Spleen (tissue), 13 donors: ENCODE measurements at places on chromosomes 11 and 22. TPM values are rescaled to one million over a fixed set of nuclear protein-coding genes. Genes with fewer than 3 reads are reported as not detected.
A peak's percentile ranks its signal among the peaks of the same experiment; 100 is the strongest.

DNA sequence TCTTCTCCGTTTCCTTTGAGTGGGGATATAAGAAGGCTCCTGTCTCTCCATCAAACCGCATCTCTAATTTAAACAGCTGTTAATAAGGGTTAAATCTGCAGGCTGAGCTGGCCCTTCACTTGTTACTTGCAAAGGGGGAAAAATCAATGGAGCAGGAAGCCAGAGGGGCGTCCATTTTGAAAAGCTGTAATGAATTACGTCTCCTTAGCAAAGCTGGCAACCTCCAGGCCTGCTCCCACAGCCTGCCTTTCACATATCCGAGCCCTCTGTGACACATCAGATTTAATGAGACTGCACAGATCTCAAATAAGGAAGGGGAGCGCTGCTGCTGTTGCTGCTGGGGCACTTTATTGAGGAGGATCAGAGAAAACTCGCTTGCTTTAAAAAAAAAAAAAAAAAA, 320.8 kb downstream of the BLID start:
- no peak for DNase-seq

Gene SEPTIN5
- total RNA-seq, result 9.2 TPM

DNA sequence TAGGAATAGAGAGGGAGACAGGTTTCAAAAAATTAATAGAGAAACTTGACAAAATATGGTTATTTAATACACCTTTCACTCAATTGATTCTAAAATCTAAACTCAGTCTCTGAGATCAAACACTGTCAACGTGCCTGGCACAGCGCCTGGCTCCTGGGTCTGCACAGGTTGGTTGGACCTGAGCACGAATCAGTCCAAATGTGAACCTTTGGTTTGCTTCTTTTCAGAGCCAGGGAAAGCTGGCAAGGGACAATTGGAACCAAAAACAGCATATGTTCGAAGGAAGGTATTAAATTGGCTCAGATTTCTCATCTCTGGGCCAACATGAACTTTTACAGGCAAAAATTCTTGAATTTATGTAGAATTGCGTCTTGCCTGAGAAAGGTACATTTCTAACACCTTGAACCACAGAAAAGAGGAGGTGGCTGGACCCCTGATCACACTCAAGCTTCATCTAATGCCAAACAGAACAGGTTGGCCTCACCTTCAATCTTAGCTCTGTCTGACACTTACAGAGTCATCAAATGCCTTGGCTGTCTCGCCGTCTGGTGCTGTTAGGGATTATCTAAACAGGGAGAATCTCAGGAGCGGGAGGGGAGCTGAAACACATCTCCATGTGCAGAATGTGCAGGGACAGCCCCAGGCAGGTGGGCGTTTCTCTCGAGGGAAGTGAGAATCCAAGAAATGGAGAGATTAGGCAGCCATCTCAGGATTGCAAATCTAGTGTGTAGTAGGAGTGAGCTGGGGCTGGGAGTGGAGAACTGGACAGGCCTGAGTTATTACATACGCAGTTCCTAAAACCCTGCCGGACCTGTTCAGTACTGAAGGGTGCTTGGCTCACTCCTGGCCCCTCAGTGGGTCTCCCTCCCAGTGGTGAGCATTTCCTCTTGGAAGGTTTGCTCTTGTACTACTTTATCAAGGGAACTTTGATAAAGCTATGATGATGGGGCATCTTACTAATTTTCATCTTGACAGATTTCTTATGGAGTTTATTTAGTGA, 442.2 kb upstream of the B3GAT1 start:
- no peak for DNase-seq

Gene HDHD5
- total RNA-seq, result 29.1 TPM

DNA sequence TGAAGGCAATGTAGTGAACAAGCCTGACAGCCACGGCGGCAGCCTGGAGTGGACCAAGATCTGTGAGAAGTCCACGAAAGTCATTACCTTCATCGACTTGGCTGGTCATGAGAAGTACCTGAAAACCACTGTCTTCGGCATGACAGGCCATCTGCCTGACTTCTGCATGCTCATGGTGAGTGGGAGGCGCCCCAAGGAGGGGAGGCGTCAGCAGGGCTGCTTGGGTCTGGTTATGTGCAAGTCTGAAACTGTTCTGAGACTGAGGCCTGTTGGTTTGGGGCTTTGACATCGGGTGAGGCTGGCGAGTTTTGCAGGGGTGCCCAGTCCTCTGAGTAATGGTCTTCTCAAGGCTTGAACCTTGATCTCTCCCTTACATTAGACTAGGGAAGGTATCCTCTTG, 11.1 kb downstream of the GTPBP1 start:
- no peak for DNase-seq

GRCh38 chr11:120185706-120186455, 25.0 kb upstream of the OAF start:
- DNase-seq, result peak; percentile 45

DNA sequence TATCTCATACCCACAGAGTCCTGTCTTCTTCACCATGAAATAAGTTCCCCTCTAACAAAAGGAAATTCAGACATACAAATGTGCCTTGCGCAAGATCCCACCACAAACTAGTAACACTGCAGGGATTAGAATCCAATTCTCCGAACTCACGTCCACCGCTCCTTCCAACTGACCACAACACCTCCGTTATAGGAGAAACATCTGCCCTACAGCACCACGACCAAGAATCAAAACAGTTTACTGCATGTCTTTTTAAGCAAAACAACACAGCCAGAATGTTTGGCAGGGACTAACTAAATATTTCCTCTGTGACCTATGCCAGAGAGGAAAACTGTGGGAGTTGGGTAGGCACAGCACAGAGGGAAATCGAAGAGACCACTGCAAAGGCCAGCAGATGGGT, 72.7 kb upstream of the AKIP1 start:
- no peak for DNase-seq

Gene TTC9C
- 31.3 TPM for total RNA-seq

Gene MGAT3
- 13.5 TPM for total RNA-seq

DNA sequence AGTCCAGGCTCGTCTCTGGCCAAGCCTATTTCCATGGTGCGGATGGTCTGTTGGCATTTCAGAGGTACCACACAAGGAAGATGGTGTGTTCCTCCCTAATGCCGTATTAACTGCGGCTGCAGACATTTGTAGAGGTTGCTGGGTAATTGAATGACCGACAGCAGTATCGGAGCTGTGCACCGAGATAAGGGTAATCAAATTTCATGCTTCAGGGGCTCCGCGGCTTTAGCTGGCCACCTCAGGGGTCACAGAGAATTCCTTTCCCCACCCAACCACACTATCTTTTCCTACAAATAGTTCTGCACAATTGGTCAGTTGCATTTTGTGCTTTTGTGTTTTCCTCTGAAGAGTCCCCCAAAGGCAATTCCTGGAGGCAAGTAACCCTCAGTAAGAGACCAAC, 297.4 kb downstream of the OPCML start:
- DNase-seq, result no peak

Gene SIRT3
- total RNA-seq, result 22.2 TPM

DNA sequence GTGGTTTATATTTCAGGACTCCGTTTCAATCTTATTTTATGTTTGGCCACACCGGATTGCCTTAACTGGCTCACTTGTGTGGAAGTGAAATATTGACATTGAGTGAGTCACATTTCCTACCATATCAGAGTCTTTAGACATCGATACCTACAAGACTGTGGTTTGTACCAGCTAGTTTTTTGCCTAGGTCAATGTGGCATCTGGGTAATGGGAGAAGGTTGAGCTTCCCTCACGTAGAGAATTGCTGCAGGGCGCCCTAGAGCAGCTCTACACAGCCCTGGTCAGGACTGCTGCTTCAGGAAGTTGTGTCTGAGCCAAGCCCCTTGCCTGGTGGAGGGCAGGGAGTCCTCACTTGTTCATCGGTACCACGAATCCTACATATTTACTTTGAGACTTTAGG, 1.6 kb downstream of the GRAMD1B start:
- DNase-seq, result no peak

- peak; percentile 98 for DNase-seq
Observed at GRCh38 chr22:45268958-45269844, 15.5 kb upstream of the UPK3A start.

DNA sequence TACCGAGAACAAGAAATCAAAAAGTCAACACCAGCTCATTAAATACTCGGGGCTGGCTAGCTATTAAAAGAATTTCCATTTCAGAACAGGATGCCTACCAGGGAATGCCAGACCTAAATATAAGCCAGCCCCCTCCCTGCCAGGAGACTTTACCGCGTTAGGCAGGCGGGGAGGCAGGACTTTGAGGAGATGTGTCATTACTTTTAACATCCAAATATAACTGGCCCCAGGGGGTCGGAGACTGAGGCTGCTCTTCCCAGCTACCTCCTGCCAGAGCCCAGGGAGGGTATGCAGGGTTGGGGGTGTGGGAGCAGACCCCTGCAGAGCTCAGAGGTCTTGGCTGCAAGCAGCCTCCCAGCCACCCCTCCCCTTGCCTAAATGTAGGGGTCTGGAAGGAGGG, 183.5 kb downstream of the DSCAML1 start:
- DNase-seq, result no peak

DNA sequence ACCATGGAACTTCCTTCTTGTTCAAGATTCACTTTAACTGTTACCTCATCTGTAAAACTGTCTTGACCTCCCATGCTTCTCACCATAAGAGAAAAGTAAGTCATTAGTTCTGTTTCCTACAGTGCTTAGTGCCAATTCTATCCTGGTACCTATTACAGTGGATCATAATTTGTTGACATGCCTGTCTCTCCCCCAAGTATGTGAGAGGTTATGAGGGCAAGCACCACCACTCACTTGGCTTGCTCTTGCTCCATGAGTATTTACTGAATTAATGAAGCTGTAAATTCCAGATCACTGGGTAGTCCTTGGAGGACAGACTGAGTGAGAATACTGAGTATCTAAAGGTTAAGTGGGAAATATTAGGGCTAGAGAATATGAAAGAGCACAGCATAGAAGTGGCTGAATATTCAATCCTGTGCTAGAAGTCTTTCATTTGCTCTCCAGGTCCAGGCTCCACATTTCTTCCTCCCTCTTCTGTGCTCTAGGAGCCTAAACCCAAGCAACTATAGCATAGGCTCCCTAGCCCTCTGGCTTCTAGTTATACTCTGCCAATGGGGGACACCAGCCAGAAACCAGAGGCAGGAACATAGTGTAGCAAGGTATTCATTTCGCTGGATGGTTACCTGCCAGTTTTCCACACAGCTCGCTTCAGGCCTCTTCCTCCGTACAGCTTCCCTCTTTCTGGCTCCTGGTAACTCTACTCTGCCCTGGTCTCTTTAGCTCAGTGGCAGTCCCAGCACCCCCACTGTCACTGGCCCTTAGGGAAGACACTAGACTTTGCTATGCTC, 118.2 kb upstream of the SLC5A12 start:
- no peak for DNase-seq

DNA sequence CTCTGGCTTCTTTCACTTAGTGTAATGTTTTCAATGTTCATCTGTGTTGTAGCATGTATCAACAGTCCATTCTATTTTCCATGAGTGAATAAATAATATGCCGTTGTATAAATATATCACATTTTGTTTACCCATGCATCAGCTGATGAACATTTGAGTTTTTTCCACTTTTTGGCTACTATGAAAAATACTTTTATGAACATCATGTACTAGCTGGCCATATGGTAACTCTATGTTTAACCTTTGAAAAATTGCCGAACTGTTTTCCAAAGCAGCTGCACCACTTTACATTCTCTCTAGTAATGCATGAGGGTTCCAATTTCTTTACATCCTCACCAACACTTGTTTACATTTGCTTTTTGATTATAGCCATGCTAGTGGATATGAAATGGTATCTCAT, 59.8 kb upstream of the FAR1 start:
- DNase-seq, result no peak
